ENCODE measurements at places on chromosomes 3 and 15.

DNA sequence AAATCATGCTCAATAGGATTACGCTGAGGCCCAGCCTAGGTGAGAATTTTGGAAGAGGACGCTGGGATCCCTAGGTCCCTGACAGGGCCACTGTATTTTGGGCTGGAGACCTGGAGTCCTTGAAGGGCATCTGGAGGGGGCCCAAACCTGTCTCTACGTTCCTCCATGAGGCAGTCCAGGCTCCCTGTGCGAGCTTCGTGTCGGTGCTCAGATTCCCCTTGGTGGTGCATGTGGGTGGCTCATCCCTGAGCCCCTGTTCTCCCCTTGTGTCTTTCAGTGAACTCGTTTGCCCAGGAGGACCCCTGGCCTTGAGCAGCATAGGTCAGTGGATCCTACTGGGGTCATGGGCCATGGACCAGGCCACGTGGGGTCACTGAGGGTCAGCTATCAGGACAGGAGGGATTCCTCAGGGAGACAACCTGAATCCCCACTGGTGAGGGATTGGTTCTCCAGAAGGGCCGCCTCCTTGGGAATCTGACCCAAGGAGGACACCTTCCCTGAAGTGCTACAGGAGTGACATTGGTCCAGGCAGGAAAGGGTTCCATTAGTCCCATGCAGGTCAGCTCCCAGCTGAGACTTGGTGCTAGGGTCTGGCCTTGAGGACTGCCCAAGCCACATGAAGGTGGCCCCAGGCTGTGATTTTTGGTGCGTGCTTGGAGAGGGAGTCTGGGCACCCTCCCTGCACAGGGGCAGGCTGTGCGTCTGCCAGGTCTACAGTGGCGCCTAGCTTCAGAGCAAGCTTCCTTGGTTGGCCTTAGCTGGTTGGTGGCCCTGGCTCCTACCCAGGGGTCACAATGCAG, 229.8 kb downstream of the SNRPN start:
- H3K4me1 ChIP-seq, result no peaks in the 10 kb centered on the region

DNA sequence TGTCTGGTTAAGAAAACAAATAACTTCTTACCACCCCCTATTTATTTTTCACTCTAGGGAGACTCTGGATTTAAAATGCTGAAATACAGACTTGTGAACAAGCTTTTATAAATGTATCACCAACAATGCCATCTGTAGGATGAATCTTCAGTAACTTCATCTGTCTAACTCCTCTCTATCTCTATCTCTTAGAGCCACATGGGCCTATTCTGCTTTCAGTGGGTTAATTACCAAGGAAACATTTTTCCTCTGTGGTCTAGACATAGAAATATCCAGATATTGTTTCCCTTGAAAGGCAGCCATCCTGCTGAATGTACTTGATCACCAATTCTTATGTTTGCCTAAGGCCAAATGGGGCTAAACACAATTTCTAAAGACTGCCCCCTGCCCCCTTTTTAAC, 167.6 kb upstream of the COL8A1 start:
- no peaks in the 10 kb centered on the region for H3K27me3 ChIP-seq
- DNase-seq, result no peak
- no peaks in the 10 kb centered on the region for H3K36me3 ChIP-seq
- H3K27ac ChIP-seq, result peak overlapping the region; percentile 81
- peaks cover 14% of the 10 kb centered on the region for H3K4me1 ChIP-seq

DNA sequence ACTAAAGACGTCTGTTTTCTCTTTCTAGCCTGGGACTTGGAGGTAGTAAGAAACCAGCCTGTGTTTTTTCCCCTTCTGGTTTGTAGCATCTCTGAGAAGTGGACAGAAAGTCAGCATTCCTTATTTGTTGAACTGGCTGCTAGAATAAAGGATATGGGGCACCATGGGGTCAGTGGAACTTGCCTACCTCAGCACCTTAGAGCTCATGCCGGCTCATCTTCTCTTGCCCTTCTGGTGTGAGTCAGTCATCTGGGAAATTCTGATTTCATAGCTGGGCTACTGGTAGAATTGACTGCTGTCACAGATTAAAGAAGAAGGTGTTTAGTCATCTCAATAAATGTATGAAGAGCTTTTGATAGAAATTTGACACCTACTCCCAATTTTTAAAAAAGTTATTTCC, 202.7 kb upstream of the TOPAZ1 start:
- no peak overlapping the region for H3K4me3 ChIP-seq
- H3K36me3 ChIP-seq, result no peaks in the 10 kb centered on the region
- no peaks in the 10 kb centered on the region for H3K27me3 ChIP-seq
- no peak overlapping the region for H3K27ac ChIP-seq
- no peak for DNase-seq
- H3K4me1 ChIP-seq, result no peaks in the 10 kb centered on the region

DNA sequence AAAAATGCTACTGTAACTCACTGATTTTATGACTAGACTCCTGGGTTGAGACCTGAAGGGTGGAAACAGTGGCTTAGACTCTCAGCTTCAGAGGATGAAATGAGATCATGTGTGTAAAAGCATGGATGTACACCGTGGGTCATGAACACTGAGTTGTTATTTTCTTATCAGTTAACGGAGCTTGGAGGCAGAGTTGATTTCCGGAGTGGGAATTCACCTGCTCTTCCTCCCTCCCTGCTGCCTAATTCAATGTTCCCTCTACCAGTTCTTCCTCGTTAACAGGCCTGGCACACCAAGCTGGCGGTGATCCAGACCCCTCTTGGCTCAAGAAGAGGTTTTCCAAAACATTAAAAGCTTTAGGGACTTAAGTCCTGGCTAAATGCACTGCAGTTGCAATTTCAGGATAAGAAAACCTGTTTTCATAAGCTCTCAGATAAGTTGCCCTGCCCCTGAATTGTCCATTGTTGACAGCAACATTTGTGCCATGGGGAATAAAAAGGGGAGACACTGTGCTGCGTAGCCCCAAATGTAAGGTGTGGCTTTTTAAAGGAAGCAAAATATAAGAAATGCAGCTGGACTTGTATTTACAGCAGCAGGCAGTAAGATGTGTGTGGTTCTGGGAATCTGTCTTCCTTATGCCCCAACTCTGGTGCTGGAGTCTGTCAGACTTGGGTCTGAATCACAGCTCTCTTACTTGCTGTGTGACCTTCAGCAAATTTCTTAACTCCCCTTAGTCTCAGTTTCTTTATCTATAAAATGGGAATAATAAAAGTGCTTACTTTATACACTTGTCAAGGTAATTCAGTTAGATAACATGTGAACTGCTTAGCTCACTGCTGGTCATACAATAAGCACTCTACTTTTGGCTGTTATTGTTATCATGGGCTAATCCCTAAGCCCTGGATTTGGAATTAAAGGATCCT, 9.9 kb downstream of the PDIA5 start:
- peak; percentile 89 for DNase-seq
- H3K27ac ChIP-seq, result peak overlapping the region; percentile 77
- peaks cover 11% of the 10 kb centered on the region for H3K4me1 ChIP-seq
- no peak overlapping the region for H3K4me3 ChIP-seq
- no peaks in the 10 kb centered on the region for H3K27me3 ChIP-seq

- no peaks in the 10 kb centered on the region for H3K4me1 ChIP-seq
- no peak overlapping the region for H3K27ac ChIP-seq
- H3K27me3 ChIP-seq, result no peaks in the 10 kb centered on the region
- H3K4me3 ChIP-seq, result no peak overlapping the region
- no peaks in the 10 kb centered on the region for H3K36me3 ChIP-seq
Observed at GRCh38 chr3:158091531-158091930, 14.7 kb downstream of the SHOX2 start.

- no peaks in the 10 kb centered on the region for H3K27me3 ChIP-seq
- H3K4me1 ChIP-seq, result no peaks in the 10 kb centered on the region
- DNase-seq, result no peak
- no peak overlapping the region for H3K27ac ChIP-seq
Observed at GRCh38 chr15:83275412-83275811, 9.1 kb downstream of the BNC1 start.

- no peak for DNase-seq
- no peak overlapping the region for H3K4me3 ChIP-seq
- H3K27ac ChIP-seq, result no peak overlapping the region
- no peaks in the 10 kb centered on the region for H3K27me3 ChIP-seq
- H3K4me1 ChIP-seq, result no peaks in the 10 kb centered on the region
Observed at GRCh38 chr3:100681496-100681895, 27.8 kb upstream of the TFG start.

- H3K4me3 ChIP-seq, result no peak overlapping the region
- no peaks in the 10 kb centered on the region for H3K27me3 ChIP-seq
- no peaks in the 10 kb centered on the region for H3K36me3 ChIP-seq
- H3K27ac ChIP-seq, result no peak overlapping the region
- no peaks in the 10 kb centered on the region for H3K4me1 ChIP-seq
Observed at GRCh38 chr15:82005239-82005638, 40.6 kb downstream of the MEX3B start.

- H3K4me3 ChIP-seq, result no peak overlapping the region
- no peaks in the 10 kb centered on the region for H3K4me1 ChIP-seq
- no peak overlapping the region for H3K27ac ChIP-seq
- no peaks in the 10 kb centered on the region for H3K27me3 ChIP-seq
- no peaks in the 10 kb centered on the region for H3K36me3 ChIP-seq
- no peak for DNase-seq
Observed at GRCh38 chr15:91368611-91369010, 268.6 kb downstream of the SV2B start.

- H3K36me3 ChIP-seq, result no peaks in the 10 kb centered on the region
- H3K27ac ChIP-seq, result no peak overlapping the region
- no peak overlapping the region for H3K4me3 ChIP-seq
Observed at GRCh38 chr3:100852840-100853239, 140.4 kb downstream of the ABI3BP start.

GRCh38 chr3:16813336-16813735, 71.4 kb upstream of the PLCL2 start:
- H3K36me3 ChIP-seq, result no peaks in the 10 kb centered on the region
- no peak overlapping the region for H3K4me3 ChIP-seq
- no peaks in the 10 kb centered on the region for H3K4me1 ChIP-seq
- no peak overlapping the region for H3K27ac ChIP-seq
- no peaks in the 10 kb centered on the region for H3K27me3 ChIP-seq
- no peak for DNase-seq

DNA sequence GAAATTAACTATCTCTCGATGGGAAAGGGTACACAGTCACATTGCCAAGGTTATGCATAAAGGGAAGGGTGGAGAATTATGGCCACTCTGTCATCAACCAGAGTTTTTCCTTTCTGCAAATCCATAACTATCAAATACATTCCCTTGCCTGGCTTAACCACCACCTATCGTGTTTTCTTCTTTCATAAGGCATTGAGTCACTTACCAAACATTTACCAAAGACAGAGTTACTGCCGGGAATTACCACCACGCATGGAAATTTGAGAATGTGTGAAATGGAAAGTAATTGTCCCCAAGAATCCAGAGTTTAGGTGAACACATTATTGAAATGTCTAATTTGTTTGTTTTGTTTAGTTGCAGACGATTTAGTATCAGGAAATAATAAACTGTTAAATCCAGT, 134.3 kb upstream of the LRRN1 start:
- no peak overlapping the region for H3K4me3 ChIP-seq
- no peaks in the 10 kb centered on the region for H3K27me3 ChIP-seq
- no peaks in the 10 kb centered on the region for H3K4me1 ChIP-seq
- no peak overlapping the region for H3K27ac ChIP-seq
- H3K36me3 ChIP-seq, result no peaks in the 10 kb centered on the region

DNA sequence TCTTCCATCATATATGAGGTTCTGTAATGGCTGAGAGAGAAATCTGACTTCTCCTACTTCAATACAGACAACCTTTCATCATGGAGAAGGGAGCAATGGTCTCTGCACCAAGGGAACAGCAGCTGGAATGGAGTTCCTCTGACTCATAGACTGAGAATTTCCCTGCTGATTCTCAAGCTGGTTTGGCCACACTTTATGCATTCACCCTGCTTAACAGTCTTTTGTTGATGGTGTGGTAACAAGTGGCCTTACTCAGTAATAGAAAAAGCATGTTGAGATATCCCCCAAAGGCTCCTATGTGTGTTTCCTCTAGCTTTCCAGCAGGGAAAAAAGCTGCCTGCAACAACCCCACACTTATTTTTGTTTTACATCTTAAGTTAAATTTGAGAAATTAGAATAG, 138.1 kb downstream of the GREM1 start:
- peak overlapping the region; percentile 77 for H3K27ac ChIP-seq
- H3K36me3 ChIP-seq, result no peaks in the 10 kb centered on the region
- peaks cover 5% of the 10 kb centered on the region for H3K4me1 ChIP-seq
- DNase-seq, result no peak
- H3K4me3 ChIP-seq, result no peak overlapping the region

Measured in ascending aorta (tissue), 2 donors.